Stimulated activated CD4-positive, alpha-beta T cell treated with anti-CD3 and anti-CD28 coated beads, Interleukin-4, amount 100 ng/mL, for 24 hours (primary cell): ENCODE measurements at places on chromosomes 2 and 18.

DNA sequence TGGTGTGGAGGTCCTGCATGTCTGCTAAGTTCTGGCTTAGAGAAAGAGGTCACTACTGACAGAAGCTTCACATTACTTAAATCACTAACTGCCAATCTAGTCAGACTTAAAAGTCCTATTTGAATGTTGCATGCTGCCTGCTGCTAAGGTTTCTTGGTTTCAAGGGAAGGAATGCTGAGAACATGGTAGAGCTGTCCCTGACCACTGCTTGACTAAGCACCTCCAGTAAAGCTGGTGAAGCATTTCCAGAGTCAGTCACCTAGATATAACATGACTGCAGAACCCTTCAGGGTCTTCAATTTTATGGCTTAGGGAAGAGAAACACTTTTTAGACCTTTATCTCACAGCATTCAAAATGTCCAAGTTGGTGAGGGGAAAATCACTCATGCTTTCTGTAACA lies 2178.3 kb upstream of the PIK3C3 start:
- no peak for DNase-seq

- DNase-seq, result no peak
Observed at GRCh38 chr2:199282309-199282708, 175.4 kb downstream of the SATB2 start.

- no peak for DNase-seq
Observed at GRCh38 chr2:30503007-30503694, 56.1 kb downstream of the LCLAT1 start.

DNA sequence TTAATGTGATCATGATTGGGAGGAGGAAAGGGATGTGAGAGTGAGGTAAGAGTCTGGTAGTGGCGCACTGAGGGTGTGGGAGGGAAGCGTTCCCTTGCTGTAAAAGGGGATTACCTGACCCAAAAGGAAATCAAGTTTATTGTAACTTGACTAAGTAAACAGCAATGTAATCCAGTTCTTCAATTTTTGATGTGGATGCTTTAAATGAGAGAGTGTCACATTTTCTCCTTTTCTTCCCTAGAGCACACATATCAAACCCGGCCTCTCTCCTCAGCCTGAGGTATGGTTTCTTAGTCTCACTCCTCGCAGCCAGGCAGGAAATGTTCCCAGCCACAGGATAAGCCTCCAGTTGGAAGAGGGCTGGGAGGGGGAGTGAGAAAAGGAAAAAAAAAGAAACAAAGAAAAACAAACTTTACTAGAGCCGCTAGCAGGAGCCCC lies 688 bp upstream of the ARHGAP28 start:
- DNase-seq, result no peak

DNA sequence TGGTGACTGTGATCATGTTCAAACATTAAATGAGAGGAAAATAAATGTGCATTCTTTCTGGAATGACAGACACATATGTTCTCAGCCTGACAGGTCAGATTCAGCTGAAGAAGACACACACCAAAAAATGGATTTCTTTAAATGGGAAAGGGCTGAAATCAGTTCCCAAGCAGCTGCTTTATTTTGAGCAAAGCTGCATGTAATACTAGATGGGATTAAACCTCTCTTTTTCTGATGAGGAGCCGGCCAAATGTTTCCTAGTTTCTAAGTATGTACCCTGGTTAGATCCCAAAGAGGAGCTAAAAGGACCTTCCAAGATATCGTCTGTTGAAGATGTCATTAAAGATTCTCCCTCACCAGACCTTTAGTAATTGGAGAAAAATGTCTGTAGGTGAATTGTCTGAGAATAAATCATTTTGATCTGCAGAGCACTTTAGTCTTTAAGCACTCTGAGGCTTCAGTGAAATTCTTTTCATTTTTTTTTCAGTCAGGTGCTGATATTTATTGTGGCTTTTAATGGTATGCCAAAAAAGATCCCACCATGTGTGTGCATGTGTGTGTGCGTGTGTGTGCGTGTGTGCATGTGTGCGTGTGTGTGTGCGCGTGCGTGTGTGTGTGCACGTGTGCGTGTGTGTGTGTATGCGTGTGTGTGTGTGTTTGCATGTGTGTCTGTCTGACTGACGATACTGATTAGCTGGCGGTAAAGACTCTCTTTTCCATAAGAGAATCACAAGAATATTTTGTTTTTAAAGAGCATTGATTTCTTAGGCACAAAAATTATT lies 175.8 kb downstream of the IRS1 start:
- no peak for DNase-seq

DNA sequence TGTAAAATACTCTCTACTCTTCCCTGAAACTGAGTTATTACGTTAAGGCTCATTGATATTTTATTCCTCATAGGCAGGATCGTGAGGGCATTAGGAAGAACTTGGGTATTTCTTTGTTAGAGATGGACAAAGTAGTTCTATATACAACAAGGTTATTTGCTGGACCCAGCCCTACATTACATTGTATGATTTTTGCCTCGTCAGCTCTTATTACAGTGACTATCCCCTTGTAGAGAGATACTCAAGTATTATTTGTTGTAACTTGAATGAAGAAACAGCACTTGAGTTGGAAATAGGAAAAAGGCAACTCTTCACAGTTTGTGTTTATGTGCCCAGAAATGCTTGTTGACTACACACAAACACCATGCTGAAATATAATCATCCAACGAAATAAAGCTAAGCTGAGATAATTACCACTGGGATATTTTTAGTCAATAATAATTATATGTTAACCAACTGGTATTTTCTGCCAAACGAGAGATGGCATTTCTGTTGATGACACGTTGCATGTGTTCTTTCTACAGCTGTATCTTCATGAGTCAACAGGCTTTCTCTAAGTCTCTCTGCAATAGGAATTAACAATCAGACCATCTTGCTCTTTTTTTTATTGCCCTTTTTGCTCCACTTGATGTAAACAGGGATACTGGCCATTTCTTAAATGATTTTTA lies 947.6 kb downstream of the DPP10 start:
- no peak for DNase-seq

- peak; percentile 55 for DNase-seq
Observed at GRCh38 chr2:191030521-191031154, 16.7 kb upstream of the STAT1 start.

DNA sequence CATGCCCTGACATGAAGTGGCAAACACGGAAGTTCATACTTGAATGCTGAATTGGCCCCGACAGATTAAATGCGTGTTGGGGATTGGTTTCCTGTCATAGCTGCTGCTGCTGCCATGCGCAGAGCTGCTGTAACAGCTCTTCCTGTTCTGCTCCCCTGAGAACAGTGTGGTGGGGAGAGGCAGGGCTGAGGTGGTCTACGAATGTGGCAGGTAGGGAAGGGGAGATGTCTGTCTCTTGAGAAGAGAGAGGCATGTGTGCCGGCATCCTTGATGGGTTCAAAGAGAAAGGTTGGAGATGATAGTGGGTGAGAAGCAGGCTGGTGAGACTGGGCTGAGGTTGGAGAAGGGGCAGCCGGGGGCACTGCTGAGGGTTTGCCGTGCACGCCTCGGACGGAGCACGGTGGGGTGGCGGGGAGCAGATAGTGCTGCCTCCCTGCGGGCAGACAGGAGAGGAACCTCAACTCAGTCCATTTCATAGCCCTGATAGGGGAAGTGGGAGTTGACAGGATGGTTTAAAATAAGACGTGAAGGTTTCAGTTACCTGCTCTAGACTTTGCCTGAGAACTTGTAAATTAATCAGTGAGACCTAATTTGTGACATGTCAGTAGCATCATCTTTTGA lies 46.1 kb downstream of the TMEM185B start:
- peak; percentile 79 for DNase-seq

DNA sequence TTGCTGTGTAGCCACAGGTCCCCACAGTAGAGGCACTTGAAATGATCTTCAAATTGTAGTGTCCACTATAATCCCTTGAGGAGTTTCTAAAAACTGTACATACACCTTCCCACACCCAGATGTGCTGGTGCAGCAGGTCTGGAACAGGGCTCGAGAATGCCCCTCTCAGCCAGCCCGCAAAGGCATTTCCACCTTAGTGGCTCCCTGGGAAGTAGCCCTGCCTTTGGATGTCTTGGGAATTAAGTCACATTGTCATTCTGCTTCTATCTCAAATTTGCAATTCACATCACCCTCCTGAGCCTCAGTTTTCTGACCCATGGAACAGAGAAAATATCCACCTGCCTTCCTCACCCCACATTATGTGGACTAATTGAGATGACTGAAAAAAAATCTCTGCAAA lies 44.3 kb upstream of the TCF7L1 start:
- DNase-seq, result no peak

DNA sequence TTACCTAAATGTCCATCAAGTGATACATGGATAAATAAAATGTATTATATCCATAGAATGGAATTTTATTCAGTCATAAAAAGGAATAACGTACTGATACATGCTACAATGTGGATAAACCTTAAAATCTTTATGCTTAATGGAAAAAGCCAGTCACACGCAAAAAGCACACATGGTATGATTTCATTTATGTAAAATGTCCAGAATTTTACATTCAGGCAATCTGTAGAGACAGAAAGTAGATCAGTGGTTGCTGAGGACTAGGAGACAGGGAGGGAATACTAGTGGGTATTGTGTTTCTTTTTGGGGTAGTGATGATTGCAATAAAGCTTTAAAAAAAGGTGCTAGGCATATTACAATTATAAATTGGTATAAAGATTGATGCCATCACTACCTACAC lies 30.7 kb upstream of the CD302 start:
- no peak for DNase-seq

DNA sequence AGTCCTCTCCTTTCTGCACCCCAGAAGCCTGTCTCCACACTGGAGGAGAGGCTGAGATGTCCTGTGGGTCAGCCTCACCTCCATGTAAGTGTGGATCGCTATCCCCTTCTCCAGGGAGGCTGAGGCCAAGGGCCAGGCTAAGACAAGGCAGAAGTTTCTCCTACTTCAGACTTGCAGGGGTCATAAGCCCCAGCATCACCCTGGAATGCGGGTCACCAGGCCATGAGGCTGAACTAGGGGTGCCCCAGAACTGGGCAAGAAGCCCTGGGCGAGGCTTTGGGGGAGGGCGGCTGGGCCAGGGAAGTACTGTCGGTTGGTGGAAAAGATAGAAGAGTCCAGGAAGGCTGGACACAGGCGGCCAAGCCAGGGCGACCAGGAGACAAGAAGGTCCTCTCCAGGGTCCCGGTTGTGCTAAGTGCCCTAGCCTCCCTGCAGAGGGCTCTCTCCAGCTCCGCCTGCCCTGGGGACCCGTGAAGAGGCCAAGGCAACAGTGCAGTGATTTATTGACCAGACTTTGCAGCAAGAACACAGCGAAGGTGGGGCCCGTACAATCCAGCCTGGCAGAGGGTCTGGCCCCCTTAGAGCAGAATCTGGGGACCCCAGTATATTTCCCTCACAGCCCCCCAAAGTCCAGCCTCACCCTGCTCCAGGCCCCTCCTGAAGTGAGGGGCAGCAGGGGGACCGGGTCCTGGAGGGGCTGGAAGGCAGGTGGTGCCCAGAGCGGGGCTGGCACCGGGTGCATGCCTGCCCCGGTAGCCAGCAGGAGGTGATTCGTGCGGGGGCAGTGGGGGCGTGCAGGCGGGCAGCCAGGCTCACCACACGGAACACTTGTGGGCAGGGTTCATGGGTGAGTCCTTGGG lies 8.1 kb downstream of the ECEL1 start:
- DNase-seq, result no peak

GRCh38 chr2:98216616-98217015 lies 129.6 kb upstream of the CNGA3 start:
- no peak for DNase-seq

- DNase-seq, result no peak
Observed at GRCh38 chr2:131801210-131801744, 273.6 kb downstream of the CCDC74A start.

DNA sequence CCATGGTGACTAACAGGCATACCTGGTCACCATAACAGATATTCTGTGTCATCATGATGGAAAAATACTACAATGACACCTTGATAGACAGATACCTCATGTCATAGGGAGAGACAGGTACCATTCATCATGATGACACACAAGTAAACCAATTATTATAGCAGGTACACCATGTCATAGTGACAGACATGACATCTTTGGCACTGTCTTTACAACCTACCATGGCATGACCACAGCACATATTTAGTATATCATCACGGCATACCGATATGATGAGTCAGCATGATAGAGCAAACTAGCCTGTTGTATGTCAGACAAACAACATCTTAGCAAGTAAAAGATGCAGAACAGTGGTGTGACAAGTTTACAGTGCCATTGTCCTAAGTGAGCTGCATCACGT lies 101.3 kb upstream of the KLHL29 start:
- DNase-seq, result no peak

DNA sequence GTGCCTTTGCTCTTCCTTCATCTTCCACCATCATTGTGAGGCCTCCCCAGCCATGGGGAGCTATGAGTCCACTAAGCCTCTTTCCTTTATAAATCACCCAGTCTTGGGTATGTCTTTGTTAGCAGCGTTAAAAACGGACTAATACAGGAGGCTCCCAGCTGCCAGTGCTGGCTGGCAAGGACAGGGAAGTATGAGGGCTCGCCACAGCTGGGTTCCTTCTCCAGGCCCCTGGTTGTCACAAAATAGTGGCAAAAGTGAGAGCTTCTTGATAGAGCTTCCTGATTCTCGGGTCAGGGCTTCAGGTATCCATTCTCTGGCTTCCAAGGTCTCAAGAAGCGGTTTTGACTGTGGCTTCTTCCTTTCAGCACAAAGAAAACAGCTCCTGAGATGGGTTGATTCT lies 85.0 kb downstream of the ZNF516 start:
- no peak for DNase-seq

GRCh38 chr2:45192991-45193390 lies 183.7 kb upstream of the SIX2 start:
- DNase-seq, result no peak

- DNase-seq, result peak; percentile 6
Observed at GRCh38 chr2:84556190-84556589, 39.9 kb downstream of the DNAH6 start.

DNA sequence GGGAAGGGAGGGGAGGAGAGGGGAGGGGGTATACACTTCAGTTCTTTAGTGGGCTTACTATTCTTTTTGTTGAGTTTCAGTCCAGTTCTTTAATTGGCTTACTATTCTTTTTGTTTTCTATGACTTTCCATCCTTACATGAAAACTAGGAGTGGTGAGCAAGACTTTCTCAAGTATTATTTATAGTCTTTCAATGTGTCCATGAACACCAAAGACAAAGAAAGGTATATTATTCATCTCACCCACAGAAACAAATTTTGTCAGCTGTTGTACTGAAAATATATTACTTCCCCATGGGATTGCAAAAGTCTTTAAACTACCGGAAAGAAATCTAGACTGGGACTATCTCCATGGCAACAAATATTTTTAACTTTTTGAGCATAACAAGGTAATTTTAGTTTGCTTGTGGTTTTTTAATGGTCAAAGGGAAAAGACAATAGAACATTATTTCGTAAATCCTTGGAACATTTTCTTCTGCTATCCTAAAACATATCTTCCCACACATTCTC lies 17.6 kb downstream of the ADAM17 start:
- no peak for DNase-seq

GRCh38 chr2:180463608-180464007 lies 456.5 kb upstream of the CWC22 start:
- DNase-seq, result no peak

- no peak for DNase-seq
Observed at GRCh38 chr2:162475661-162476060, 131.7 kb downstream of the GCA start.

DNA sequence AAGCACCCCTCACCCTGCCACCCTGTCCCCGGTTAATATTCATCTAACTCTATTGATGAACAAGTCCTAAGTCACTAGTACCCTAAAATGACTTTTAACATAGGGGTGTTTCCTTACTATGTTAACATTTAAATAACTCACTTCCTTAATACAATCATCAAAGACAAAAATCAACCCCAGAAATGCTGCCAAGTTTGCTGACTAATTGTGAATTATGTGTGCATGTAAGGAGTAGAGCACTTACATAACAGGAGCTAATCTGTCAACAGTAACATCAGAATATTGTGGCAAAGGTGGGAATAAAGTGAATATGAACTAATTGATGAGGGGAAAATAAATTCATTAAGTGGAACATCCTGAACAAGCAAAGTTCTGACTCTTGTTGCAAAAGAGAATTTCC lies 81.4 kb upstream of the ERBB4 start:
- DNase-seq, result no peak
